Placental epithelial cell (primary cell): ENCODE measurements at places on chromosomes 6 and 20. TPM values are rescaled to one million over a fixed set of nuclear protein-coding genes. Genes with fewer than 3 reads are reported as not detected.

SCUBE3 gene
- 0.11 and 0.79 TPM in 2 replicates for total RNA-seq

RALY gene
- 74.2 and 77.9 TPM in 2 replicates for total RNA-seq

FGD2 gene
- under 0.01 TPM in 1 of 2 replicates, not detected in the other for total RNA-seq

LTA gene
- not detected in 2 replicates for total RNA-seq

MUC22 gene
- 0.11 TPM in 1 of 2 replicates, not detected in the other for total RNA-seq

SLC32A1 gene
- total RNA-seq = not detected in 2 replicates

ARFGAP1 gene
- 91.9 and 112 TPM in 2 replicates for total RNA-seq

BTN1A1 gene
- total RNA-seq = not detected in 2 replicates

OR2J3 gene
- total RNA-seq = not detected in 2 replicates

LHFPL5 gene
- total RNA-seq = not detected in 2 replicates
